Stimulated activated CD4-positive, alpha-beta T cell treated with anti-CD3 and anti-CD28 coated beads, Interleukin-1b, Interleukin-23, amount 100 ng/mL, for 1 hour (primary cell): ENCODE measurements at places on chromosomes 5 and 9.

DNA sequence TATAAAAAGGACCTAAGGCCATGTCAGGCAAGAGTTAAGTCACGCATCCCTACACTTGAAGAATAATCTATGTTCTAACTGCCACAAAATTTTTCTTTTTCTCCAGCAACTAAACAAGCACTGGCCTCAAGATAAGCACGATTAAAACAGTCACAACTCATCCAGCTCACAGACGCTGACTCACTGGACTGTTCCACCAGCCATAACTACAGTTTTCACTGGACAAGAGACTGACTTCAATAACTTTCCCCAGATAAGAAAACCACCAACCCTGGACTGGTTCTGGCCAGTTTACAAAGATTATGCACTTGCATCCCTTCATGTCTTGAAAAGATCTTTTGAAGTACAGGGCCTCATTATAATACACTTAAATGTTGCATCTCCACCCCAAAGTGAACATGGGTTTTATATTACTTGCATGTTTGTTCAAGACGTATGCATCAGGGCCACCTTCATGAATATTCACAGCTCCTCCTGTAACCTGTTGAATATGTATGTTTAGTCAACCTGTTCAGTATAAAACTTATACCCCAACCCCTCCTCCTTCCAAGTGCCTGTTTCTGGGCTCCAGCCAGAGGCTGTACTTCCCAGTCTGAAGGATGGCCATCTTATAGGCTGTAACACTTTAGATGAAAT is 129.3 kb upstream of the EPB41L4A start:
- no peak for DNase-seq

DNA sequence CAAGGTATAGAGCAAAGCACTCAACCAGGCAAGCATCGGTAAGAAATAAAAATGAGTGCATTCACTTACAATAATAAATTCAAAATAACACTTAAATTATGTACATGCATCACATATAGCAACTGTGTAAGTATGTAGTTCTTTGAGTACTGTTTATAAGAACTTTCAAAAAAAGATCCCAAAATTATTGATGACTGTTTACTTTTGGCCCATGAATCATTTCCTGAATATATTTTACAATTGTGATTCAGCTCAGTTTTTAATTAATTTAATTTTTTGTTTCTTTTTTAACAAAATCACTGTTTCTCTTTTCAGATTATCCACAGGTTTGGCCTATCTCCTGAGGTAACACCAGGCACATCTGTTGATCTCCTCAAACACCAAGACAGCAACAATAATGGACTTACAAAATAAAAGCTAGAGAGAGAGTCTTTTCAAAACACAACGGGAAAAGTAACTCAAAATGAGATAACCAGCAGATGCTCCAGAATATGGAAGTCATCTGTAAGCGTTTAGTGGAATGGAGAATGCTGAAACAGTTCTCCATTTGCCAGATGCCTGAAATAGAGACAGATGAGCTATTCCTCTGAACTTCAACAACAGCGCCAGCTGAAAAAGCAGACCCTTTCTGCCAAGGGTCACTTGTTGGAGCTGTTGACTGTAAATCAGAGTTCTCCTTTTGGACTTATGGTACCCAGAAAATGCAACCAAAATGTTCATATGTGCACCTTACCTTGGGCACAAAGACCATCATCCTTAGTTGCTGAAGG is 348.6 kb upstream of the RGMB start:
- no peak for DNase-seq

- no peak for DNase-seq
Measured at GRCh38 chr5:103355579-103355978, 97.0 kb downstream of the MACIR start.

GRCh38 chr9:113898151-113898550 is 22.0 kb downstream of the ZNF618 start:
- DNase-seq, result no peak

DNA sequence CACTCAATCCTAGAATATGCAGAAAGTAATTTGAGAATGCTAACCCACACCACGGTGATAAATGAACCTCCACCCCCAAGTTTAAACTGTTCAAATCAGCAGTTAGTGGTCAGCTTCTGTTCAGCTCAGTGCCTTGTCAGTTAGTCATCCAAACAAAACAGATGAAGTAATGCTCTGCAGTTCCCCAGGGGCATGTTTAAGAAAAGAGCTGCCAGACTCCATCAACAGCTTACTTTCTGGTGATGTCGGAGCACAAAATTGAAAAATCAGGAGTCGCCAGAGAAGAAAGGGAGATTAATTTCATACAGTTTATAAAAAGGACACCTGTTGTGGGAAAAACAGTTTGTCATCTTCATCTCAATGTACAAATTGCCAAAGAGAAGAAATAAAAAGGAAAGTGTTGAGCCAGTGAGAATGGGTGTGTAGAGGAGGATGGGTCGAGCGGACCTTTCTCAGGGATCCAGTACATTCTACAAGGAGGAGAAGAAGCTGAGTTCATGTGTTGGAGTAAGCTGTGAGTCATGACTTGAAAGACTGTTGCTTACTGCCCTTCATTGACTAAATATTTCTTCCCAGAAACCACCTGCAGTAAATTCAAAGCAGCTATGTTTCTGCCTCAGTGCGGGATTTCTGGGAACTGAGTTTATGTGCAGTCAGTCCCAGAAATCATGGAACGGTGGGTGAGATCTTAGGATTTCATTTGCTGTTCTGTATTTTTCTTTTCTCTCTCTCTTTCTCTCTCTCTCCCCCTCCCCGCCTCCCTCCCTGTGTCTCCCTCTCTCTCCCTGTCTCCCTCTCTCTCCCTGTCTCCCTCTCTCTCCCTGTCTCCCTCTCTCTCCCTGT is 13.7 kb downstream of the TRIO start:
- DNase-seq, result no peak

DNA sequence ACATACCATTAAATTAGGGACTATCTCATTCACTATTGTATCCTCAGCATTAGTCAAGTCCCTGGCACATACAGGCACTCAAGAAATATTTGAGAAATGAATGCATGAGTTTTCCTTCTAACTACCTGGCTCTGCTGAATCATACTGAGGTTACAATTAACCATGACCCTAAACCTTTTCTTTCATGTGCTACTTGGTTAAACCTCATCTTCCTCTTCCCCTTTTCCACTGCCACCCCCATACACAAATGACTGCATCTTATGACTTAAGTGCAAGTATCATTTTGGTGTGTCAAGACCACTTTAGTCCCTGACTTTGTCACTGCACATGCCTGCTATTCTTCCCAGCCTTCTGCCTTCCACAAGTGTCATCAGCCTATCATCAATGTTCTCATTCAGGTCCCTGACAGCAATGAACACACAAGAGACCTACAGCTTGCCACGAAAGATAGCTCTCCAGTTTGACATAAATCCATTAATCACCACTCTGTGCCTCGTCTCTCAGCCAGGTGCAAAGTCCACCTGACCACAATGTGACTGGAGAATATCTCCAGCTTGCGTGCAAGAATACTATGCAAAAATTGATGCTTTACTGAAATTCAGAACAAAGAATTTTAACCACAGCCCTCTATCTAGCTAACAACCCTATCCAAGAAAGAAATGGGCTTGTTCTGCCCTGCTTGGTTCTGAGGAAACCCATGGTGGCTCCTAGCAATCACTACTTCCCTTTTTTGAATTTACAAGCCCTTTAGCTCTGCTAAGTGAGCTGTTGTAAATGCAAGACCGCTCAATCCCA is 74.5 kb downstream of the MAPKAP1 start:
- no peak for DNase-seq

GRCh38 chr5:81420039-81420667 is 26.2 kb upstream of the ACOT12 start:
- no peak for DNase-seq
